Caki2 (cell line): ENCODE measurements at places on chromosomes 5 and 9. TPM values are rescaled to one million over a fixed set of nuclear protein-coding genes. Genes with fewer than 3 reads are reported as not detected.

GRCh38 chr9:97855486-97855875 is 2.5 kb downstream of the FOXE1 start:
- no peak for DNase-seq

DNA sequence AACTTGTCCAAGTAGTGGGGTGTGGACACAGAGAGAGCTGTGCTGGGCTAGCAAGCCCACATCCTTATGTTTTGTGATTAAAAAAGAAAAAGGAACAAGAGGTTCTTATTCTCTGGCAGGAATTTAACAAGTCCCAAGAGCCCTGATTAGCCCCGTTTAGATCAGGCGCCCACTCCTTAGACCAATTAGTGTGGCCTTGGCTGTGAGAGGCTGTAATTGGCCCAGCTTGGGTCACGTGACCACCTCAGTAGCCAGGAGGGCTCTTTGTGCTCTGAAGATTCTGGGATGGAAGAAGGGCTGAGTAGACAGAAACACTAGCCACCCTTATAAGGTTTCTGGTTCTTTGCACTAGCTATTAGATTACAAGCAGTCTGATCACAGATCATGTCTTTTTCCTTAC is 31.1 kb downstream of the GCNT4 start:
- no peak for DNase-seq

DNA sequence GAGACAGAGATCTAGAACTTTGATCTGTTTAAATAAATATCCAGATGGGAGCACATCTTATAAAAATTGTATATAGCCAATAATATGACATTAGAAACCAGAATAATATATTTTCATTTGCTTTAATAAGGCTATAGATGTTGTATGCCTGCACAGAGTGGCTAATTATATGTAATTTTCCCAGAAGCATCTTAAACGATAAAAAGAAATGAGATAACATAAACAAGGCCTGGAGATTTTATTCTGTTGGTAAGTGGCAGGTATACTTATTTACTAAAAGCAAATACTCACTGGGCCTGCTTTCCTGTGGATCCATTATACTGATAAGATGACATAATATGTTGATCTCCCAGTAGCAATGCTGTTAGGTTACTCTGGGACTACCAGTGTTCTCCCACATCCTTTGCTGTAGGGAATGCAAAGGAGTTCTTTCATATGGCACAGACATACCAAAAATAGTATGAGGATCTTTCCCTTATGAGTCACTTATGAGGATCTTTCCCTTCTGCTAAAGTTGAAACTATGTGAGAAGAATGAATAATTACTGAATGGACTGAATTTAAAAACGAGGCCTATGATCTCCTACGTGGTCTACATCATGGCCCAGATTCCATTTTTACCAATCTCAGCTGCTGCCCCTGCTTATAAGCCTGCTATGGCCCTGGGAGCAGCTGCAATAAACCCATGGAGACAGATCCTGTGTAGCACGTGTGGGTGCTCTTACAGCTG is 112.1 kb downstream of the NUDT12 start:
- no peak for DNase-seq

DNA sequence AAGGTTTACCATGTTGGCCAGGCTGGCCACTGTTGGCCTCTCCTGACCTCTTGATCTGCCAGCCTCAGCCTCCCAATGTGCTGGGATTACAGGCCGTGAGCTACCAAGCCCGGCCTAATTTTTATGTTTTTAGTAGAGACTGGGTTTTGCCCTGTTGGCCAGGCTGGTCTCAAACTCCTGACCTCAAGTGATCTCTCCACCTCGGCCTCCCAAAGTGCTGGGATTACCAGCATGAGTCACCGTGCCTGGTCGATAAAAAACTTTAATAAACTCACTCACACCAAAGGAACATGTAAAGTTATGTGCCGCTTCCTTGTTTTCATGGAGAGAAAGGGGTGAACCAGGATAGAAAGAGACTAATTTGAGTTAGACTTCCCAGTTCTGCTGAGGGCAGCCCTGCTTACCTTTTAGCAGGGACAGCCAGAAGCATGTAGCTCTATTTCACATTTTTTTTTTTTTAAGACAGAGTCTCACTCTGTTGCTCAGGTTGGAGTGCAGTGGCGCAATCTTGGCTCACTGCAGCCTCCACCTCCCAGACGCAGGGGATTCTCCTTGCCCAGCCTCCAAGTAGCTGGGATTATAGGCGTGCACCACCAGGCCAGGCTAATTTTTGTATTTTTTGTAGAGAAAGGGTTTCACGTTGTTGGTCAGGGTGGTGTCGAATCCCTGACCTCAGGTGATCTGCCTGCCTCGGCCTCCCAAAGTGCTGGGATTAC is 11.4 kb upstream of the HAUS6 start:
- DNase-seq, result peak; percentile 35

- peak; percentile 70 for DNase-seq
These were observed 1.4 kb downstream of the NRG2 start for GRCh38 chr5:140041492-140042392.

ZDHHC11 gene
- 1.2 and 2.2 TPM in 2 replicates for total RNA-seq

FAM151B gene
- total RNA-seq, result 0.20 and 0.32 TPM in 2 replicates

TLX3 gene
- total RNA-seq, result not detected in 2 replicates

MIGA2 gene
- 3.5 and 10.1 TPM in 2 replicates for total RNA-seq

SLIT3 gene
- 12.5 and 21.9 TPM in 2 replicates for total RNA-seq
